Stimulated activated CD8-positive, alpha-beta memory T cell treated with anti-CD3 and anti-CD28 coated beads, Interleukin-4, amount 100 ng/mL, for 4 hours (primary cell): ENCODE measurements at places on chromosomes 5 and 9.

- no peak for DNase-seq
These were observed 447.1 kb upstream of the CDH10 start for GRCh38 chr5:25091921-25092320.

DNA sequence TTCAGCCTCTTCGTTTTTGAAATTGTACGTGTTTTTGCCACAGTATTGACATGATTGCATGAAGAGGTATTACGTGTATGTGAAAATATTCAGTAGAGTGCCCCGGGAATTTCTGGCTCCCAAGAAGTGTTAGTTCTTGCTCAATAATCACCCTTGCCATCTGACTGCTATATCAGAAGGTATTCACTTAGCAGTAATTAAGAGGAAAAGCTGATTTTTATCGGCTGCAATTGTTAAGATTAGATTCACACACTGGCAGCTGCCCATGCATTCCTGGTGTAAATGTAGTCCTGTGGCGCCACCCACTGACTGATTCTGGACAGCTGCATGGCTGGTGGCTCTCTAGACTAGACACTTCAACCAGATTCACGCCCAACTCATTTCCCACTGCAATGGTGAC lies 440.1 kb upstream of the ADAMTS16 start:
- no peak for DNase-seq

DNA sequence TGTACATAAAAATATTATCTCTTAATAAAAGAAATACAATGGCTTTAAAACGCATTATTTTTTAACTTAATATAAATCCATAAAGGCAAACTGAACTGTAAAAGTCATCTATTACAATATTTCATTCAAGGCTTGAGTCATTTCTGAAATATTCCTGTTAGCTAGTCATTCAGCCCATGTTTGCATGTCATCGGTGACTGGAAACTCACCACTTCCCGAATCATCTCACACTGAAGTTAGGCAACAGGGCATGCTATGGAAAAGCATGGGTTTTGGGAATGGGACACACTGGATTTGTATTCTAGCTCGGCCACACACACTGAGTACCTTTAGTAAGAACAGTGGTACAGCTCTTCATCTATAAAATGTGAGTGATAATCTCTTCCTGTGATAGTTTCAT lies 691.1 kb upstream of the C9orf72 start:
- no peak for DNase-seq

DNA sequence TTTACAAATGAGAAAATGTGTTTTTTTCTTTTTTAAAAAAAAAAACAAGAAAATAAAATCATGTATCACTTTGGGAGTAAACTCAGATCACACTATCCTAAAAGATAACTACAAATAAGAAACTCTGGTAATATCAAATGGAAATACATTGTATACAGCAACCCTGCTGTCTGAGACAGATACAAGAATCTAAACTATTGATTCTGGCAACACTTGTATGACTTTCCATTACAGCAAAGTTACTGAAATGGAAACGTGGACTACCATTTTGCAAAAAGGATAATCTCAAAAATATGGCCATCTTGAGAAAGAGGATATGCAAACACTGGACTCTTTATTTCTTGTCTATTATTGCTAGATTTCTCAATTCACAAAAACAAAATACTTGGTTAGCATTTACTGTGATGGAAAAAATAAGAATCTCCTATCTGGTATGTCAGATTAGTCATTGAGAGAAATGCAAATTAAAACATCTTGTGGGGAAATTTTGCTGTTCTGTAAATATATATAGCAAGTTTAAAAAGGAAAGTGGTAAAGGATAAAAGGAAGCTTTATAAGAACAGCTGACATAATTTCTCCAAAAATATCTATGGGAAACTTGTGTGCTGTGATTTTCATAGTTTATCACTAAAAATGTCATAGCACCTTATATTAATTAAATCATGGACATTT lies 112.9 kb upstream of the FER start:
- no peak for DNase-seq

DNA sequence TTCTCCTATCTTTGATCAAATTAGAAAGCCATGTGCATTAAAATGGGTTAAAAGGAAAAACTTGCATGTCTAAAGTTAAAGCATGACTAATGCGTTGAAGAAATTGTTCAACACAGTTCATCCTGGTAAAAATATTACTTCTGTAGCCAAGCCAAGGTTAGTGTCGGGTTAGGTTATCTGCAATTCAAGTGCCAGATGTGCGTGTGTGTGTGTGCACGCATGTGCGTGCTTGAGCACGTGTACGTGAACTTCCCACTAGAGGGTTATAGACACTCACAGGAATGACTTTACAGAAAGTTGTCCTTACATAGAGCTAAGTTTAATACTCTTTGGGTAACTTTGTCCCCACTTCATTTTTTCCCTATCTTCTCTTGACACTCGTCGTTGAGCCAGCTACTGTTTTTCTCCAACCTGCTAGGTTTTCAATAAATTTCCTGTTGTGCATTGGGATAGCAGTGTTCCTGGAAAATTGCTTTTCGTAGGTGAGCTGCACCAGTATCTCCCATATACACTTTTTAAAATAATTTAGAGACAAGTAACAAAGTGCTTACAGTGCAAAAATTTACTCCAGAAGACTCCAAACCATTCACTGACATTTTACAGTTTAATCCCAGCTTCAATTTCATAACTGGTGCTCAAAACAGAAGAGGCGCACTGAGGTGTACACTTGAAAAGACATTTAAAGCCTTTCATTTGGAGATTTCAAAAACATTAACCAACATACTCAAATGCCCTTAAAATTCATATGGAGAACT lies 353.8 kb downstream of the NFIB start:
- no peak for DNase-seq

GRCh38 chr5:38420691-38421390 lies 135.6 kb downstream of the LIFR start:
- no peak for DNase-seq

DNA sequence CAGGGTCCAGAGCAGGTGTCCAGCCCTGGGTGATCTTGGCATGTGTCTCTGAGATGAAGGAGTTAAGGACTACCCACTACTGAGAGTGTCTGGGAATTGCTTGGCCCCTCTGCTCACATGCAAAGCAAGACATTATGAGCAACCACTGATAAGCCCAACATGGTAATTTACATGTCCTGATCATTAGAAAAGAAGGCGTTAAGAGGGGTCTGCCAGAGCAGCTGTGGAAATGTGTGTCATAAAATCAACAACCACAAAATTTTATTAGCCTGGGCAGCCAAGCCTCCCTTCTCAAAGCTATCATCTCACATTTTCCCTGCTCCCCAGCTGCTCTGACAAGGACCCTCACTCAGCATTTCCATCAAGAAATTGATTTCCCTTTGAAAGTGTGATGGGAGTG lies 351.0 kb downstream of the SPOCK1 start:
- DNase-seq = no peak

GRCh38 chr5:93708442-93708841 lies 33.0 kb downstream of the POU5F2 start:
- DNase-seq = no peak

DNA sequence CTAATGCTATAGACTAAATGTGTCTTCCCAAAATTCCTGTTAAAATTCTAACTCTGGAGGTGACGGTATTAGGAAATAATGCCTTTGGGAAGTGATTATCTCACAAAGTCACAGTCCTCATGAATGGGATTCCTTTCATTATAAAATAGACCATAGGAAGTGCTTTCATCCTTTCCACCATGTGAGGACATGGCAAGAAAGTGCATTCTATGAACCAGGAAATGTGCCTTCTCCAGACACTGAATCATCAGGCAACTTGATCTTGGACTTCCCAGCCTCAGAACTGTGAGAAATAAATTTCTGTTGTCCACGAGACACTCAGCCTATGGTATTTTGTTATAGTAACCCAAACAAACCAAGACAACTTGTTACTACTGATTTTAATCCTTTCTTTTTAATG lies 582.4 kb upstream of the C9orf72 start:
- no peak for DNase-seq

- DNase-seq = no peak
These were observed 13.1 kb upstream of the MAP3K1 start for GRCh38 chr5:56802205-56802604.

DNA sequence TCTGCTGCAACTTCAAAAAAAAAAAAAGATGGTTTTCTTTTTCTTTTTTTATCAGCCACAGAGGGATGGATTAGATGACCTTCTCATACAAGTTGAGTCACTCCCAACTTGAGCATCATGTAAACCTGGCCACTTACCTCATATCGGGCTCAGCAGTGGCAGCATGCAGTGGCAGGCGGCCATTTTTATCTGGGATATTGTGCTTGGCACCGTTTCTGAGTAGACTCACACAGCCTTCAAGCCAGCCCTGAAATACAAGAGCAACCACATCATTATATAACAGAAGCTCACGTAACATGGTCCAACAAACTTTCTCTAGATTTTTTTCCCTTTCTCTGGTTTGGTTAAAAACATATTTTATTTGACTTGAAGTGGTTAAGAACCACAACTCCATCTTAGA lies 62.6 kb downstream of the ANKRD55 start:
- DNase-seq = no peak

DNA sequence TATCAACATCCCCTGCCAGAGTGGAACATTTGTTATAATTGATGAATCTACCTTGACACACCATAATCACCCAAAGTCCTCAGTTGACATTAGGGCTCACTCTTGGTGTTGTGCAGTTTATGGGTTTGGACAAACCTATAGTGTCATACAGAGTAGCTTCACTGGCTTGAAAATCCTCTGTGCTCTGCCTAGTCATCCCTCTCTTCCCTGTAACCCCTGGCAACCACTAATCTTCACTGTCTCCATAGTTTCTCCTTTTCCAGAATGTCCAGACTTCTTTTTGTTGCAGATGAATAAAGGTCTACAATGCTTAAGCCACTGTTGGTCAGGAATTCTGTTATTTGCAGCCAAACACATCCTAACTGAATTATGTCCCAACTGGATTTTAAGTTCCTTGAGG lies 22.5 kb upstream of the SUB1 start:
- DNase-seq = no peak

- DNase-seq = no peak
These were observed 91.4 kb downstream of the TMEM167A start for GRCh38 chr5:82985763-82986162.

GRCh38 chr5:12730354-12730753 lies 826.1 kb upstream of the CTNND2 start:
- no peak for DNase-seq

- DNase-seq = no peak
These were observed 801.5 kb downstream of the NR2F1-AS1 start for GRCh38 chr5:92779536-92779935.

DNA sequence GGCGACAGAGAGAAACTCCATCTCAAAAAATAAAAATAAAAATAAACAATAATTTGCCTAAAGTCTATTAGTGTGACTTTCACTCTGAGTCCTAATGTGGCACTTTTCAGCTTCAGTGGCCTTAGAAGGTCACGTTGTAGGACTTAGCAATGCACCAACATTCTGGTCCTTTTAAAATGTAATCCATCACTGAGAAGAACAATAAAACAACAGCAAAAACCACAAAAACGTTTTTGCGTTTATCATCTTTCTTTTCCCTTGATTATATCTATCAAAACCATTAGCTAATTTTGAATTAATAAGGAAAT lies 190.1 kb upstream of the ZNF608 start:
- DNase-seq = no peak

GRCh38 chr9:117825609-117826347 lies 121.6 kb downstream of the TLR4 start:
- DNase-seq = peak; percentile 11

DNA sequence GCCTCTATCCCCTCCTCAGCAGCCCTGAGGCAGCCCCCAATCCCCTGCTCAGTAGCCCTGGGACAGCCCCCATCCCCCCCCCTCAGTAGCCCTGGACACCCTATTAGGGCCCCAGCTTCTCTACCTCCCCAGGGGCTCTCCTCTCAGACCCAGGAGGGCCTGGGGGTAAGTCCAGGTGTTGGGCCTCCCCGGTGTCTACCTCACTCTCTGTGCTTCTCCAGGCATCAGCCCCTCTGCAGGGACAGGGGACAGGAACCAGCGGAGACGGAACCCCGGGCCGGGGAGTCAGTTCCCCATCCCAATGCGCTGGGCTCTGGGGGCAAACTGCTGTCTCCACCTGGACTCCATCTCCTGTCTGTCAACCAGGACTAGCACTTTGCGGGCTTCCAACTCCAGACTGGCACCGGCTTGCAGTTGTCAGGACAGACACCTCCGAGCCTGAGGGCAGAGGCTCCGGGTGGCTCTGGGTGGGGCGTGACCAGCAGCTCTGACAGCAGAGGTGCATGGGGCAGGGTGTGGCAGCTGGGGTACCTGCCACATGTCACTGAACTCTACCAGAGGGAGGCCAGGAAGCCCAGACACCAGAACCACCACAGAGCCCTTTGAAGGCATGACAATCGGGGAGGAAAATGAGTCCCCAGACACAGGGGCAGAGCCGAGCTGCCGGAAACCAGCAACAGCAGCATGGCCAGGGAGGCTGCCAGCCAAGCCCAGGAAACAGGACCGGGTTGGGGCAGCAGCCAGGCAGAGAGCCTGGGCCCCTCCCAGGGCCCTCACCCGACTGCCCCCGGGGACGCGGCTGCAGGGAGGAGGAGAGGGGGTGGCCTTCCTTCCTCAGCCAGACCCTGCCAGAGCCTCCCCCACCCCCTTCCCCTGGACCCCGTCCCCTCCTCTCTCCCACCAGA lies 17.7 kb upstream of the UBAC1 start:
- no peak for DNase-seq

DNA sequence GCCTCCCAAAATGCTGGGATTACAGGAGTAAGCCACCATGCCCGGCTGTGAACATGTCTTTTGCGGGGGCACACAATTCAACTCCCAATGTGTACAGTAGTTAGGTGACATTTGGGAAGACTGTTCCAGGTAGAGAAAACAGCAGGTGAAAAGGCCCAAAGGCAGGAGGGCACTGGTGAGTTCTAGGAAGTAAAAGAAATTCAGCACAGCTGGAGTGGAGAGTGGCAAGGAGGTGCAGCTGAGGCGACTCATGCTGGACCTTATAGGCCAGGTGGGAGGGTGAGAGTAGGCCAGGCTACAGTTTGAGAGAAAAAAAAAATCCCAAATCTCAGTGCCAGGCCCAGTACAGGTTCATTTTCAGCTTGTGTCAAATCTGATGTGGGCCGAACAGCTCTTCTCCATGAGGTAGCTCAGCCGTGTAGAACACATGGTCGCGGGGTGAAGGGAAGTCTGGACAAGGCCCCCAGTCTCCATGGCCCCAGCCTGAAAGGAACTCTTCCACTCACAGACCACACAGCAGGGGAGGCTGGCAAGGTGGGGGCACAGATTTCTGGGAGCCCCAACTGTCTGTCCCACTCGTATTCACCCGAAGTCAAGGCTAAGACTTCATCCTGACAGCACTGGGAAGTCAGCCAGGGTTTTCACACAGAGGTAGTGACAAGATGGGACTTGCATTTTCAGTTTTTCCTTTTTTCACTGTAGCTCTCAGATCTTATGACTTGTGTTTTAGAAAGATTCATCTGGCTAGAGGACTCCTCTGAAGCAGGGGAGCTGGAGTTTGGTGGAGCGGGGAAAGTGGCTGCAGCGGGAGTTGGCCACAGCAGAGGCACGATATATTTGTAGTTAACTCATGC lies 4.5 kb upstream of the HNRNPAB start:
- no peak for DNase-seq

GRCh38 chr9:124455820-124456219 lies 5.6 kb downstream of the ADGRD2 start:
- no peak for DNase-seq

GRCh38 chr5:172904643-172905345 lies 54.4 kb upstream of the RPL26L1 start:
- no peak for DNase-seq
